Stimulated activated CD8-positive, alpha-beta memory T cell treated with anti-CD3 and anti-CD28 coated beads, Interleukin-15, amount 100 ng/mL, for 1 hour (primary cell): ENCODE measurements at places on chromosomes 5 and 9.

- DNase-seq: no peak
Observed at GRCh38 chr9:97806721-97807120, 46.3 kb upstream of the FOXE1 start.

DNA sequence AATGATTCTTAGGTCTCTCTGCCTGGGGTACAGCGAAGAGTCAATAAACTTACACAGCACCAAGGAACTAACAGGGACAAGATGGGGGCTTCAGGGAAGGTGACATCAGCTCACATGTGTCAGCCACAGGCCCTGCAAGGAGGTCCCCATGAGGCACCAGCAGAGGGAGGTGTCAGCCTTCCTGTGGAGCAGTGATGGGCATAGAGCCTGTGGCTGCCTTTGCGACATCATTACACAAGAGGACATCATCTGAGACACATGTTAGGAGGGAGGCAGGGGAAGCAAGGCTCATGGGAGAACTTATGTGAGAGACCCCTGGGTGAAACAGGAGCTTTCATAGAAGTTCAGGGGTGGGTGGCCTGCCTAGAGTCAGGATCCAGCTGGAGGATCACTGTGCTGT is 389.6 kb downstream of the SEMA5A start:
- DNase-seq: no peak

- no peak for DNase-seq
Observed at GRCh38 chr5:167217097-167217743, 1074.2 kb upstream of the WWC1 start.

DNA sequence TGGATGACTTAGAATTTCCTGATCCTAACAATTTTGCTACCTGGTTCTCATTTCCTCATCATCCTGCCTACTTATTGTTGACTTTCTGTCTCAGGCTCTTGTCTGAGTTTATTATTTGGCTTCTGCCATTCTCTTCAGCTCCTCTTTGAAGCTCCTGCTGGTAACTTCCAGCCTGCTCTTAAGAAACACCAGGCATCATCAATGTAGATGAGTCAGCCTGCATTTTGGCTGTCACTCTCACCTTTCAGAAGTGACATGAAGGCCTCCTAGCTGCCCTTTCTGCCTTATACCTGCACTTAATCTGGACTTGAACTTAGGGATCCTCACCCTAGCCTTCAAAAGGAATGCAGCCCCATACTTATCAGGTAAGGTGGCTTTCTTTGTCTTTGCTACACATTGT is 551.8 kb upstream of the ZNF608 start:
- no peak for DNase-seq

DNA sequence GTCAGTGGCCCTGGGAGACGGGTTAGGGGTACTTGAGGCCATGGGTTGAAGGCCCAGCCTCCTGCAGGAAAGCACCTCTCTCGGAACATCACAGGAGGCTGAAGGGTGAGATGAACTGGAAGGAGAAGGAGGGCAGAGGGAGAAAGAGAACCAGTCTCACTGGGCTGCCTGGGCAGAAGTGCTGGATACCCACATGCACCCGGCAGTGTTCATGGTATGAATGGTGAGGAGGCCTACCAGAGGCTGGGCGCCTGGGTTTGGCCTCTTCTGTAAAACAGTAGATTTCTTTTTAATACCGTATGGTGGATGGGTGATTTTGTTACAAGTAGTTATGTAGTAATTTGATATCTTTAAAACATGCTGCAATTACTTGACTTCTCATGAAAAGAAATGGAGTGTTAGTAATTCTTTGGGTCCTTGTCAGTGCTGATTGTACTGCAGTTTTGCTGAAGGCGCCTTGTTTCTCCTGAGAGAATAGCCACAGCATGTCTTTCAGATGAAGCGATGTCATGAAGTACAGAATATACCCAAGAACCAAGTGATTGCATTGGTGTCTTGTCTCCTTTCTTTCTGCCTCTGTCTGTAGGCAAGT is 258.6 kb downstream of the FANCC start:
- DNase-seq: no peak

DNA sequence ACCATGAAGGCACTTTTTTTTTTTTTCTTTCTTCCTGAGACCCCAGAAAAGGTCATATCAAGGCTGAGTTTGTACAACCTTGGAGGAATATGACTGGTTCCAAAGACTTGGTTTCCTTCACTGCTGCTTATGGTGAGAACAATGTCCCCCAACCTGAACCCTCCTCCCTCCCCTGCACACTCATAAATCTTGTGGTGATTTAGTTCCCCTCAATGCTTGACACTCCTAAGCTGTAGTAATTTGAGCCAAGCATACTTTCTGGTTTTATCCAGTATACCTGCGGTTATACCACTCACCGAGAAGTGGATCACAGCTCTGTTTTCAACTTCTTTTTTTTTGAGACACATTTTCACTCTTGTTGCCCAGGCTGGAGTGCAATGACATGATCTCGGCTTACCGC is 149.9 kb upstream of the KLF4 start:
- no peak for DNase-seq

DNA sequence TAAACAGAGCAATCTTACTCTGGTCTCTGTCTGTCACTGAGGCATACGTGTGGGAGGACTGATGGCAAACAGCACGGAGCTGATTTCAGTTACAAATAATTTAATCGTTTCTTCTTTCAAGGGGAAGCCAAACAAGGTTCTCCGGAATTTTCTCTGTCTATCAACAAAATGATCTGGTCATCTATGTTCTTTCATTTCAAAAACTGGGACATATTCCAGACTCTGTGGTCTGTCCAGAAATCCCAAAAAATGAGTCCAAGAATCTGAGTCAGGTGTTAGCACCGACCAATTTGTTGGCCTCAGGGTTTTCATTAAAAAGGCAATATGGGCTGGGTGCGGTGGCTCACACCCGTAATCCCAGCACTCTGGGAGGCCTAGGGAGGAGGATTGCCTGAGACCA is 69.9 kb upstream of the ZNF608 start:
- no peak for DNase-seq

DNA sequence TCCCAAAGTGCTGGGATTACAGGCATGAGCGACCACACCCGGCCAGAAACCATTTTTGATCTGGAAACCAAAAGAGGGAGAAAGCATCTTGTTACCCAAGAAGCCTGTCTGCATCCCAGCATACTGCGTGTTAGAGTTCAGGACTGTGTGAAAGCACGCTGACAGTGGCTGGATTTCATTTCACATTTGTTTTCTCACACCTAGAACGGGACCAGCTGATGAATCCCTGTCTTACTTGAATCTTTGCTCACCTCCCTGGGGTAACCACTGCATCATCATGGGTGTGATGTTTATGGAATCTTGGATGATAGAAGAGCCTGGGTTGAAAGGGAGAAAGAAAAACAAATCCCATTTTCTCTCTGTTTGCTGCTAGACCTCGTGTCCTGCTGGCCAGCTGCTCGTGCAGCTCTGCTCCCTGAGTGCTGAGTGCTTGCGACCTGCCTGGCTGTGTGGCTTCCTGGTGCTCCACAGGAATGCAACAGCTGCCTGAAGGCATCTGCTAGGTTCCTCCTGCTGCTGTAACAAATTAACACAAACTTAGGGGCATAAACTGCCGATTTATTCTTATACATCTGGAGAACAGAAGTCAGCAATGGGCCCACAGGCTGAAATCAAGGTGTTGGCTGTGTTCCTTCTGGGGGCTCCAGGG is 378.3 kb upstream of the DAP start:
- DNase-seq: no peak

GRCh38 chr9:38382141-38382540 is 10.4 kb upstream of the ALDH1B1 start:
- DNase-seq: no peak

DNA sequence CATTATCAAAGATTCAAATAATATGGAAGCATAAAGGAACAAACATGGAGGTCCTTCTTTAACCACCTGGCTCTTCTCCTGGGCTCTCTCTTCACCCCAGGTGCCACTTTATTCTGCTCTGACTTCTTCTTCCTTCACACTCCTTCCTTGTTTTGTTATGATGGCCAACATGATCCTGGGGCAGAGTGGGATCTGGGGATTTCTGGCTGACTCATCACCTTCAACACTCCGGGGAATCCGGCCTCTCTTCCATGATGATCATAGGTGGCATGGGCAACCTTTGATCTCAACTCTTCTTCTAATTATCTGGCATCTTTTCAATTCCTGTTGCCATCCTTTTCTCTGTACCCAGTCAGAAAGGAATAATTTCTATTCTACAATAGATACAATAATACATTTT is 62.1 kb upstream of the TRPC7 start:
- no peak for DNase-seq

- no peak for DNase-seq
Observed at GRCh38 chr5:132263548-132264261, 6.2 kb downstream of the PDLIM4 start.

GRCh38 chr9:131719262-131719908 is 20.5 kb downstream of the RAPGEF1 start:
- no peak for DNase-seq

GRCh38 chr5:172906888-172907287 is 52.3 kb upstream of the RPL26L1 start:
- no peak for DNase-seq

DNA sequence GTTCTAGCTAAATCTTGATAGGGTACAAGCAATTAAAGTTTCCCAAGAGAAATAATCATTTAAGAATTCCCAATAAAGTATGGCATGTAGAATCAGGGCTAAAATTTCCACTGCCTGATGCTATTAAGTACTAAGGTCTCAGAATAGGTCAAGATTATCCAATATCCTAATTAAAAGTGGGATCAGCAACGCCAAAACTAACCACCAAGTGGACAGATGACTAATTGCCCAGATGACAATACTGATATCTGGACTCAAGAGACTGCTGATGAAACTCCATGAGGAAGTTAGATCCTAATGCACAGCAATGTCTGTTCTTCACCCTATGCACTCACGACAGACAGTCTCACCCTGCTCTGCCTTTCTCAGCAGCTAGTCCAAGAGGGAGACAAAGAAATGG is 14.3 kb downstream of the DEPDC1B start:
- no peak for DNase-seq

DNA sequence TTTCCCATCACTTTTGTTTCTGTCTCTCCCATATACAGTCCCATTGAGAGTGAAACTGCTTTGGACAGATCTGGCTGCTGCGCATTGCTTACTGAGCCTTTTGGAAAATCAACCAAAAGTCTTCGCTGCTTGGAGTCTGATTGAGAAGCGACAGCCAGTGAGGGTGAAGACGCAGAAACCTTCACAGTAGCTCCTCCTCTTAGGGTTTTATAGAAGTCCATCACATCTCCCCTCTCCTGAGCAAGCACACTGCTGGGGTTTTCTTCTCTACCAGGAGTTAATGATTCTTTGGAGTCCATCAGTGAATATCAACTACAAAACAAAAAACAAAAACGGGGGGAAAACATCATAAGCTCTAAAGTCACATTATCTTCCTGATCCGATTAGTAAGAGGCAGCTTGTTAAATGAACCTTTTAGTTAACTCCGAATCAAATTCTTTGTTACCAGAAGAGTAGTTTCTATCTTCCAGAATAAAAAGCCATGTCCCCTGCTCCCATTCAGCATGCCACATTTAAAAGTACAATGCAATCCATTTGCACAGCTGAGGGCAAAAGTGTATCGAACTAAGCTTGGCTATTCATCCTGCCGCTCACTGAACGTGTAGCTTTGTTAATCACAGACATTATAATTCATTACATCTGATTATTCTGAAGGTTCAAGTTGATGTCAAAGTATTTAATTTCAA is 2.8 kb downstream of the NR3C1 start:
- no peak for DNase-seq

DNA sequence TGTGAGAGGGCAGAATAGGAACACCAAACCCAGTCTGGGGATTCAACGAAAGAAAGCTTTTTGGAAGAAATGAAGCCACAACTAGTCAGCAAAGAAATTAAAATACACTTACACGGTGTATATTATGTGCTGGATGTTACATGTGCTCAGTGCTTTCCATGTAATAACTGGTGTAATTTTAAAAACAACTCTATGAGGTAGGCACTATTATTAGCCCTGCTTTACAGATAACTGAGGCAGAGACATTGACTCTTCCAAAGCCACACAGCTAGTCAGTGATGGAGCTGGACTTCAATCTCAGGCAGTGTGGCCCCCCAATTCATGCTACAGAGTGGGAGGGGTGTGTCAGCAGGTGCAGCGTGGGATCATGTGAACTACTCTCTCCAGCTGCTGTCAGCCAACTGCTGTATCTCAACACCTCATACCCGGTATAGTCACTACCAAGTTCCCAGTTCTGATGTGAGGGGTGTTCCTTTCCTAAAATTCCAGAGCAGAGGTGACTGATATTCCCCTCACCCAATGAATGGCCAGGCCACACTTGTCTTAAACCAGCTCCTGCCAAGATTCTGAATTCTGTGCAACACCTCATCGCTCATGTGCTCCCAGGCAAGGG is 33.8 kb upstream of the TJP2 start:
- no peak for DNase-seq

DNA sequence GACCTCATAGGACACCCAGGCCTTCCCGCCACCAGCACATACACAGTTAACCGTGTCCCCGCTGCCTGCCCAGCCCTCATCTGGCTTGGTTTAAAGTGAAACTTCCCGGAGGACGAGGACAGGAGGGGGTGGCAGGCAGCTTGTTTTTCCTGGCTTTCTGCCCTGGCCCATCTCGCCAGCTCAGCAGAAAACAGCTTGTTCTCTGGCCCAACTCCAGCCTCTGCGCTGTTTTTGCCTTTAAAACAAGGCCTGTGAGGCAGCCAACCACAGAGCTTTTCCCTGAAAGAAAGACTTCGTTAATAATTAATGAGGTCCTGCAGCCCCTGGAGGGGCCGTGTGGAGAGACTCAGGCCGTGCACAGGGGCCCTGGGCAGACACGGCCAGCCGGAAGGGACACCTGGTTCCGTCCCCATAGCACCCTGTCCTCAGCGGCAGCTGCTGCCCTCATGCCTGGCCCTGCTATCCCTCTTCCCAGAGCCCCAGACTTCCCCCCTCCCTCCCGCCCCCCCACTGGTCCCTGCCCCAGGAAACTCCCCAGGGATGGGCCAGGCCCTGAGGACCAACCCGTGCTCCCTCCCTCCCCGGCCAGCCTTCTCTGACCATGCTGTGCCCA is 108.7 kb downstream of the RXRA start:
- no peak for DNase-seq

GRCh38 chr9:20111173-20111843 is 322.5 kb upstream of the SLC24A2 start:
- DNase-seq: no peak

DNA sequence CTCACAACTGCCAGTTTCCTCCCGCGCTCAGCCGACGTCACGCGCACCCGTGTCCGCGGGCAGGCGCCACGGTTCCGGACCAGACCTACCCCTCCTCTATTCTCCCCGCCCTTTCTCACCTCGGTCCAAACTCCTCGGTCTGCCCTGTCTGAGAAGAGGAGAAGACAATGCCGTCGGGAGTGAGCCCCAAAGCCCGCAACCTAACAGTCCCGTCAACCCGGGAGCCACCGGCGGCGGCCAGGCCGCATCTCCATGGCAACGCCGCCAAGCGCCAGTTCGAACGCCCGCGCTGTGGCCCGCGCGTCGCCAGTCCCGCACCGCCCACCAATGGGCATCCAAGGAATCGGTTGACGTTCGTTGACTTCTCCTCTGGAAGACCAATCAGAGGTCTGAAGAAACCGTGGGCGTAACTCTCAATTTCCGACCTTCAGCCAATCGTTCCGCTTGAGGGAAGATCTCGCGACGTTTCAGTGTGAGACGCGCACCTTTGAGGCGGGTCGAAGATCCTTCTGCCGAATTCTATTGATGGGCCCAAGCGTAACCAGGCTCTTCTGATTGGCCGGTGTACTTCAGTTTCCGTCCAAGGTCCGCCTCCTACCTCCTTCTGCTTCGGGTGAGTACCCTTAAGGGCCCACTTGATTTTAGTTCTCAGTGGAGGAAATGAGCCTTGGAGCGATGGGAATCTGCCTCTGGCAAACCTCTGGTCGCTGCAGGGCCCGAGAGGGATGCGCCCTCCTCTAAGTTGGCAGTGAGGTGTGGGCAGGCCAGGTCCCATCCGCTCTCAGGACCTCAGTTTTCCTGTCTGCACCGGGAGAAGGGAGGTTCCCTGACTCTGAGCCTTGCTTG is at the start of the genes KIF24 and NUDT2:
Gene KIF24, minus strand, starts transcription at position 282 of the 846 bp plus-strand sequence. CDS start 17,922 bp downstream, outside the sequence.
Gene NUDT2, plus strand, starts transcription at position 583 of the 846 bp plus-strand sequence. CDS start 9,471 bp downstream, outside the sequence.
- DNase-seq: peak; percentile 87
